ENCODE measurements at places on chromosomes 3 and 15. TPM values are rescaled to one million over a fixed set of nuclear protein-coding genes. Genes with fewer than 3 reads are reported as not detected.

- no peak for DNase-seq
Observed at GRCh38 chr3:171018156-171018935, 8.2 kb downstream of the SLC2A2 start.

DNA sequence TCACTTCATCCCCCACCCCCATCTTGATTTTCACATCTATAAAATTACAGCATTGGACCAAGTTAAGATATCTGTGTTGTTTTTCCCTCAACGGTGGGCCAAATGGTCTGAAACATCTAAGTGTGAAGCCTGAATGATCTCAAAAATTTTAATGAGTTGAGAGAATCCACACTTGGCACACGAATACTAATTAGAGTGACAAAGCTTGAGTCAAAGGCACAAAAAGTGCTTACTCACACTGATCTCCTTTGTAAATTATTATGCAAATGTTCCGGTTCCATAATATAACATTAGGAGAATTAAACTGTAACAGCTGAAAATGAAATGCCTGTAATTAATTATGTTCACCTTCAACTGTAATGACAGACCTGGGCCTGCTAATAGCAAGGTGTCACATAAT, 33.6 kb downstream of the GPR176 start:
- no peak for DNase-seq

The AP3S2 gene
- 44.0 TPM for polyA plus RNA-seq

- DNase-seq, result no peak
Observed at GRCh38 chr15:60568301-60568742, 89.4 kb upstream of the ICE2 start.

The C3orf80 gene
- polyA plus RNA-seq, result 0.32 TPM

DNA sequence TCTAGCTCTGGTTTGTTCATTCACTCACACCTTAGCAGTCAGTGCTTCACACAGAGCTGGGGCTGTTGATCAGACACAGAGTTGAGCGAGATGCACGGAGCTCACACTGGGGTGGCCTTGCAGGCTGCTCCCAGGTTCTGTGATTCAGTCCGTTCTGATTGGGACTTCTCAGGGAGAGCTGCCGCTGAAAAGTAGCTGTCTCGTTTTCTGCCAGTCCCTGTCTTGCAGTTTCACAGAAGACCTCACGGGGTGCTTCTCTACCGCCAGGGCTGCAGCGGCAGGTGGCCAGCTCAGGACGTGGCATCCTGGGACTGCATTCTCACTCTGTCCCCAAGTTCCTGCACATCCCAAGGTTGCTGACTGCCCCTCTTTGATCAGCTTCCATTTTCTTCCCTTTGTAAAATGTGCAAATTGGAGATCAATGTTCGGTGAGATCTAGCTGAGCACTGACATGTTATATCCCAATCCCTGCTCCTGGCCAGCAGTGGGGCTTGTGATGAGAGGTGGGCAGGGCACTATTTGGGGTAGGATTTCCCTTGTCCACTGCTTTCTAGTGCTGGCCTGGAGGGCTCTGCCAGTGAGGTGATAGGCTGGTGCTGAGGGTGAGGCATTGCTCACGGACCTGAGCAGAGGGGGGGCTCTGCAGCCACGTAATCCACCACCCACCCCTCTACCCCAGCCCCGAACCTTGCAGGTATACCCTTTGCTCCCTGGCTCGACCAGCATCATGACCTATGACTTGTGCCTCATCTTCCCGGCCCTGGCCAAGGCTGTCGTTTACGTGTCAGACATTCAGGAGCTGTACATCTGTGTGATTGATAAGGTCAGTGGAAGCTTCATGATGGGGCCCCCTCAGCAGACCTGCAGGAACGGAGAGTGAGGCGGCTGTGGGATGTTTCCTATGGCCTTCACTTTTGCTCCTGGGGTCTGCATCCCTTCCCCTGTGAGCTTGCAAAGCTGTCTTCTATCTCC, 5.3 kb upstream of the TXNRD3 start:
- no peak for DNase-seq

DNA sequence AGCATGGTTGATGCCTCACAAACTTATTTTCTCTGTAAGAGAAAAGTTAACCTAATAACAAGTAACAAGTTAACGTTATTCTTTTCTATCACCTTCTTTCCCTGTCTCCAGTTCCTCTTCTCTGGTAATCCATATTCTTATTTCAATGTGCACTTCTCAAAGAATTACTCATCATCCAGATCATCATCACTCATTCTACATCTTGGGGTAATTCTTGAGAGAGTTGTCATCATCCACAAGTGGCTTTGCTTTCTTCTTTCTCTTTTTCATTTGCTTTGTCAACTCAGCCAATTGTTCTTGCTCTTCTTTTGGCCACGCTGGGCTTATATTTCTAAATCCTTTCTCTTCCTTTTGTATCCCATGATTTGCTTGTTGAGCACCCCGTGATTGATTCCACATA, 20.8 kb upstream of the RNF111 start:
- no peak for DNase-seq

DNA sequence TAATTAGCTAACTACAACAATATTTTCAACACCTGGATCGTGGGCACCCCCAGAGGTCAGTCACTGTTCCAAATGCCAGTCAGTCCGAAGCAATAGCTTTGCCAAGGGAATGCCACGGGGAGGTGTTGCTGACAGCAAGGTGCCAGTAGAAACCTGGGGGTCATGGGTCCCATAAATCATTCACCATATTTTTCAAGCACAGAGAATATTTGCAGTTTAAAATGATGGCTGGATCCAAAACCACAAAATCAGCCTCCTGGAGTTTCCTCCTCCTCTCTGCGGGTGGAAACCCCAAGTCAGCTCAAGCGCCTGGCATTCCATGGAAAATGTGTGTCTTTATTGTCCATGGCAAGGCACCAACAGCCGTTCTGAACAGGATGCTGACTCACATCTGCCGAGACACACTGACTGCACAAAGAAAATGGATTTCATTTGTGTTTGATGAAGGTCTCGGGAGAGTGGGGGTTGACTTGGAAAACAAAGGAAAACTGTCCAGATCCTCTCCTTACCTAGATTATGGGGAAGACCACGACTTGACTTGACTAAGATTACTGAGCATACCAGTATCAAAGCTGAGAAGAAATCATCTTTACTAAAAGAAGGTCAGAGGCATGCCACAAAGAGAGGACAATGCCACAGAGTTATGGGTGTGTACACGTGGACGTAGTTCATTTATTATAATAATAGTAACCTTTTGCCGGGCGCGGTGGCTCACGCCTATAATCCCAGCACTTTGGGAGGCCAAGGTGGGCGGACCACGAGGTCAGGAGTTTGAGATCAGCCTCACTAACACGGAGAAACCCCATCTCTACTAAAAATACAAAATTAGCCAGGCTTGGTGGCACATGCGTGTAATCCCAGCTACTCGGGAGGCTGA, 26.4 kb downstream of the ANXA2 start:
- no peak for DNase-seq

DNA sequence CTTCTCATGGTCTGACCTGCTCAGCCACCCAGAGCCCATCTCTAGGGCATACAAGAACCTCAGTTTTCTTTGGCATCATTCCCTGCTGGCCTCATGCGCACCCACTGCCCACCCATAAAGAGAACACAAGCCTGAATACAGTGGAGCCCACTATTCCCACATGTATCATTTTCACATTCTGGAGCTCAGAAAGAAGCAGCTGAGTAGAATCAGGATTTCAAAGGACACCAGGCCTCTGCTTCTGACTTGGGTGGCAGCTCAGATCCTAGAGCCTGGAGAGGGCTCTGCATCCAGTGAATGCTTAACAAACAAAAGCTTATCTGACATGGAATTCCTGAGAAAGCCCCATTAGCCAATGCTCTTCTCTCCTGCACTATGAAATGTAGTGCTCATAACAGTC, 34.7 kb downstream of the RBP2 start:
- DNase-seq, result no peak

GRCh38 chr15:38674448-38674847, 109.8 kb upstream of the RASGRP1 start:
- no peak for DNase-seq

- no peak for DNase-seq
Observed at GRCh38 chr3:28973609-28974008, 307.3 kb upstream of the RBMS3 start.

DNA sequence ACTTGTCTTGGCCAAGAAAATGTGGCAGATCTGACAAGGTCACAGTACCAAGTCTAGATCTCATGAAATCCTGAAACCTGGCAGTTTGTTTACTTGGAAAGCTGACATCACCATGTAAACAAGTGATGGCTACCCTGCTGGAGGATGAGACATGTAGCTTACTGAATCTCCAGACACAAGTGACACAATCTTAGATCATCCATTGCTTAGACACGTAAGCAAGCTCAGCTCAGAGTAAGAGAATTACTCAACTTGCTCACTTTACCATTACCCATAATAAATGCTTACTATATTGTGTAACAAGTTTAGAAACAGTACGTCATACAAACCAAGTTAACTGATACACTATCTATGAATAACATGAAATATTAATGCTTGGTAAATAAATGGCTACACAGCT, 263.8 kb downstream of the TBC1D5 start:
- no peak for DNase-seq

The PGBD4 gene
- 2.2 TPM for polyA plus RNA-seq

DNA sequence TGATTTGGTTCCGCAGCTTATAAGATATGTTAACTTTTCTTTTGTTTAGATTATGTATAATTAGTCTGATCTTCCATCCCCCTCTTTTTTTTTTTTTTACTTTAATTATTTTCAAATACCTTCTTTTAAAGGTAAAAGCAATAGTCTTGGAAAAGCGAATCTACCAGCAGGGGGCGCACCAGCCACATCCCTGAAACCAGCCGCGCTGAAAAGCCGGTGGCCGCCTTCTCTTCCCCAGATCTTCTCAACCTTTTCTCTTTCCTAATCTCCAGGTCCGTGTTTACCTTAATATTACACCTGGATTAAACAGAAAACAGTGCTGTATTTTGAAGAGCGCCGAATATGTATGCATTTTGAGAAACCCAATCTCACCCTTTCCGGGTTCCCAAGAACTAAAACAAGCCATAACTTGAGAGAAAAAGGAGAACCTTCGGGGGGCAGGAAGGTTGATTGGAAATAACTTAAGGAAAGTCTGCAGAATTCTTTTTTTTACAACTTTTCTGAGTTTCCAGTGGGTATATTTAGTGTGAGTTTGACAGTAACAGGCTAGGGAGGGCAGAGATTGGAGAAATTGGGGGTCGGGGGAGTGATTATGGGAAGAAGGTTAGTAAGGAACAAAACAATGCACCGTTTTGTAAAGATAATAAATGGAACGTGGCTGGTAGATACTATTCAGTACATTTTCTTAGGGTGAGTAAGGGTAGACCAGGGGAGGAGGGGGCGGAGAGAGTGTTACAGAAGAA, 2.0 kb upstream of the SOX2 start:
- DNase-seq, result no peak

The KLHL40 gene
- polyA plus RNA-seq, result not detected

The C3orf22 gene
- polyA plus RNA-seq, result 0.17 TPM

The KBTBD13 gene
- polyA plus RNA-seq, result 0.12 TPM
